Osteoblast (primary cell): ENCODE measurements at places on chromosomes 3 and 15. TPM values are rescaled to one million over a fixed set of nuclear protein-coding genes. Genes with fewer than 3 reads are reported as not detected.

The SNX33 gene
- total RNA-seq, result 38.0 and 39.8 TPM in 2 replicates

The CYP1A2 gene
- not detected in 2 replicates for total RNA-seq

The LYZL4 gene
- not detected in 2 replicates for total RNA-seq

The ZNF660 gene
- 5.0 and 5.8 TPM in 2 replicates for total RNA-seq

The TRPM1 gene
- under 0.01 TPM in 1 of 2 replicates, not detected in the other for total RNA-seq

The CAPN3 gene
- 1.1 and 3.2 TPM in 2 replicates for total RNA-seq
